Stimulated activated CD8-positive, alpha-beta memory T cell treated with anti-CD3 and anti-CD28 coated beads, Interleukin-7, amount 100 ng/mL, for 1 hour (primary cell): ENCODE measurements at places on chromosomes 4 and X.

DNA sequence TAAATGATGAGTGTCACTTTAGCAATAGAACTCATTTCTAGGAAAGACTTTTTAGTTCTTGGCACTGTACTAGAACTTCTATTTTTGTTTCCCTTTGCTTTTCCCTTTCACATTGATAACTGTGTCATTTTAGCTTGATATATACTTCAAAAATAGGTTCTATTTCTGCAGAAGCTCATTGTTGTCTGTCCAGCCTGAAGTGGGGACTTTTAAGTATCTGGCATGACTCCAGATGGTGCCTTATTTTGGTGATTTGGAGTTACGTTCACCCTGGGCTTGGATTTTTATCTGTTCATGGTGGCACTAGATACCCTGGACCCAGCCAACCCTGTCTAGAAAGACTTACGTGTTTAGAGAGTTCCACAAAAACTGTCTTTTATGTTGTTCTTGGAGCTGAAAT is 3.4 kb downstream of the ABHD18 start:
- DNase-seq, result no peak

DNA sequence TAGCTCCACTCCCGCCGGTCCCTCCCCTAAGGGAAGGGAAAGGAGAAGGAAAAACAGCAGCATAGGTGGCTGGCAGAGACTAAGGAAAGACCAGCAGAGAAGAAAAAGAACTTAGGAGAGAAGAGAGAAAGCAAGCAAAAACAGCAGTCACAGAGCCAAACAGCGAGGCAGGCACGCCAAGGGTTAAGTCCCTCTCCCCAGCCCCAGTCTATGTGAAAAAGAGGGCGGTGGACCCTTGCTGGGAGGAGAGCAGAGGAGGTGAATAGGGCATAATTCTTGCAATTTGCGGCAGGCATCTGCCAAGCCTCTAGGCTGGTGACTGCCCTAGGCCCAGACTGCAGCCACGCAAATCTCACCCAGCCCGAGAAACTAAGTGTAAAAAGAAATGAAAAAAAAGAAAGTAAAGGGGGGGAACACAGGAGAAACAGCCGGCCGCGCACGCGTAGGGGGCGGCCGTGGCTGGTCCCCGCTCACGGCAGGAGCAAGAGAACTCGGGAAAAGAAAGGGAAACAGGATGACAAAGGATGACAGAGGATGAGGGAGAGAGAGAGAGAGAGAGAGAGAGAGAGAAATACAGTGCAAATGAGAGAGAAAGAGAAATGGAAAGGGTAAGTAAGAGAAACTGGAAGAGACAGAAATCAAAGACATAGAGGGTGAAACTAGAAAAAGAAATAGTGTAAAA is 48.6 kb downstream of the MAGEA9 start:
- no peak for DNase-seq

DNA sequence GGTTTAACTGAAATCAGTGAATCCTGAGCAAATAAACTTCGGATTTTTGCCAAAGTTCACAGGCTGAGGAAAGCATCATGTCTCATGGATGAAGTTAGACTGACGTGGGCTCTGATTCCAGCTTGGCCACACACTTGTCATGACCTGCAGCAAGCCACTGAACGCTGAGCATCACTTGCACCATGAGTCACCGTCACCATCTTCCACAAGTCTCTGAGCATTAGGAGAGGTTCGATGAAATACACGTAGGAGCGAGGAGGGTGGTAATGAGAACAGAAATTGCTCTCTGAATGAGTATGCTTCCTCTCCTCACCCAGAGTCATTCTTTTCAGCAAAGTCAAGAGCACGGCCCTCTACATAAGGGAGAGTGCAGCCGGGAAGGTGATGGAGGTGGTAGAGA is 3.8 kb upstream of the TRIML2 start:
- no peak for DNase-seq

DNA sequence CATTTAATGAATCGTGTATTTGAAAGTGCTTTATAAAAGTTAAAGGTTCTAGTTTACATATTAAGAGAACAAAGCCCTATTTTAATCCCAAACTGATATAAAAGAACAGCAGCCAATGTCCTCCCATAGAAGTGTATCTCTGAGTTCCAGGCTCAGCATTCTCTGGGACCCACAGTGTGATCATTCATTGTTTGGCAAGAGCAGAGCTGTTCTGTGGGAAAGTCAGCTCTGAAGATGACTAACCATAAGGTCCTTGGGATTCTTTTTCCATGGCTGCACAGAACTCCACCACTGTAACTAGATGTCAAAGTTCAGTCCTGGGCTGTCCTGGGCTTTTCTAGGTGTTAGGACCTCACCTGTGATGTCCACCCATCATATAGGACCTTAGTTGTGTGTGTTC is 157.0 kb upstream of the TLL1 start:
- DNase-seq, result no peak

GRCh38 chr4:92074839-92075238 is 228.9 kb upstream of the GRID2 start:
- DNase-seq, result no peak

- DNase-seq, result no peak
Observed at GRCh38 chr4:164293203-164293602, 460.7 kb upstream of the SMIM31 start.

DNA sequence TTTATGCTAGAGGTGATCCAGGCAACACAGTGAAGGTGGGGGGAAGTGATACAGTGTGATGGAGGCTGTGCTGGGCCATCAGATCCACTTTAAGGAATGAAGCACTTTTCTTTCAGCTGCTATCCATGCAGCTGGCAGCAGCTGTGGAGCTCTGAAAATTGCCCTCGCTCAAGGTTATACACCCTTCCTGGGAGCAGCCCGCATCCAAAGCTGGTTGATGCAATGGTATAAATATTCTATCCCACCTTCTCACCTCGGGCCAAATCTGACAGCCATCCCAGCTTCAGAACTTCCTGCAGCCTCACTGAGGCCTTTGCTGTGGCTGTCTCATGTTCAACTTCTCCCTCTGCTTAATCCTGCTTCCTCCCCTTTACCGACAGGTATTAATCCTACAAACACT is 18.6 kb downstream of the CXCL13 start:
- no peak for DNase-seq

DNA sequence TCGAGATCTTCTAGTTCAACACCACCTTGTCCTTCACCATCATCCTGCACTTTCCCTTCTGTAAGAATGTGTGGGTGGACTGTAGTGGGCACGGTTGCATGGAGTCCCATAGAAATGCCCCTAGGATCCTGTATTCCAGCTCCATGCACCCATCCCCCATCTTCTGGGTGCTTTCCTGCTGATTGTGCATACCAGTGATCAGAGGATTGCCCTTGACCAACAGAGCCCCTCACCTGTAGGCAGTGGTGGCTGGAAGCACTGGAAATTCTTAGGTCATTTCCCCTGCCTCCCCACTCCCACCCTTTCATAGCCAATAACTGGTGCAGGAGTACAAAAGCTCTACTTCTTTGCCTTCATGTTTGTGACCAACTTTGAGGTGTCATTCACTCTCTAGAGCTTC is 213.4 kb upstream of the ARSJ start:
- no peak for DNase-seq

GRCh38 chr4:48079972-48080391 is 54.1 kb downstream of the TXK start:
- no peak for DNase-seq

DNA sequence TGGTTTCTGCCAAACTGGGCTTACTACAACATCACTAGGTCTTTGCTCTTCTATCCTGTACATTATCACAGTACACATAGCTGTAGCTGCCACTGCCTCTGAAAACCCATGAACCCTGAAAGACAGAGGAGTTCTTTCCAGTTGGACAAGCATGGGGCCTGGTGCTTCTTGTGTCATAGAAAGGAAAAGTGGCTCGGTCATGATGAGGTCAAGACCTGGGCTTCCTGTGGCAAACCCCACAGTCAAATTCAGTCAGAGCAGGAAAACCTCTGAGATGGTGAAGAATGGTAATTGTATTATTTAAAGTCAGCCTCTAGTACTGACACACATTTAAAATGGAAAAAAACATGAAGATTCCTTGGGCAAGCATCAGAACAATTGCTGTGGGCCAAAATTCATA is 133.3 kb upstream of the PRPS2 start:
- DNase-seq, result no peak

- DNase-seq, result no peak
Observed at GRCh38 chr4:25870081-25870480, 7.3 kb upstream of the SEL1L3 start.
